ENCODE measurements at places on chromosomes 2 and 18.

- DNase-seq = no peak
These were observed 8.3 kb upstream of the IL1R2 start for GRCh38 chr2:101983486-101983885.

DNA sequence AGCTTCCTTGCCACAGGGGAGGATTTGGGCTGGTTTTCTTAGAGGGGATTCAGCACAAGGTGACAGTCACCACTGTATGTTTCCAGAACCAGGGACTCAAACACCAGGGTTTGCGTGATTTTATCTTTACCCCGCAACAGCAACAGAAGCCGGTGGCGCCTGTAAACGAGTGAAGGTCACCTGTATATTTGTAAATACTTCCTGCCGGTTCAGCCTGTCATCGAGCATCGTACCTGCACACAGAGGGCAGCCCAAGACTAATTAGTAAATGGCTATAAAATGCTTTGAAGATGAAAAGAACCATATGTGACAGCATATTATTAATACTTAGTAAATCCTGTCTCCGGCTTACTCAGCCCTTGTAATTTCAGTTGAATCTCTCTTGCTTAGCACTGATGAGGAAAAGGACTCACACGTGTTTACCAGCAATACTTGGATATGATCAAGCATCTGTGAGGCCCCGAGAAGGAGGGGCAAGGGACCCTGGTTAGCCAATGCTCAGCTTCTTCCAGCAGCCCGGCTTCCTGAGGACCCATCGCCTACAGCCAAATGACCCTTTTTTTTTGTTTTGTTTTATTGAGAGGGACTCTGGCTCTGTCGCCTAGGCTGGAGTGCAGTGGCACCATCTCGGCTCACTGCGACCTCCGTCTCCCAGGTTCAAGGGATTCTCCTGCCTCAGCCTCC is 51.3 kb upstream of the FOSL2 start:
- no peak for DNase-seq

DNA sequence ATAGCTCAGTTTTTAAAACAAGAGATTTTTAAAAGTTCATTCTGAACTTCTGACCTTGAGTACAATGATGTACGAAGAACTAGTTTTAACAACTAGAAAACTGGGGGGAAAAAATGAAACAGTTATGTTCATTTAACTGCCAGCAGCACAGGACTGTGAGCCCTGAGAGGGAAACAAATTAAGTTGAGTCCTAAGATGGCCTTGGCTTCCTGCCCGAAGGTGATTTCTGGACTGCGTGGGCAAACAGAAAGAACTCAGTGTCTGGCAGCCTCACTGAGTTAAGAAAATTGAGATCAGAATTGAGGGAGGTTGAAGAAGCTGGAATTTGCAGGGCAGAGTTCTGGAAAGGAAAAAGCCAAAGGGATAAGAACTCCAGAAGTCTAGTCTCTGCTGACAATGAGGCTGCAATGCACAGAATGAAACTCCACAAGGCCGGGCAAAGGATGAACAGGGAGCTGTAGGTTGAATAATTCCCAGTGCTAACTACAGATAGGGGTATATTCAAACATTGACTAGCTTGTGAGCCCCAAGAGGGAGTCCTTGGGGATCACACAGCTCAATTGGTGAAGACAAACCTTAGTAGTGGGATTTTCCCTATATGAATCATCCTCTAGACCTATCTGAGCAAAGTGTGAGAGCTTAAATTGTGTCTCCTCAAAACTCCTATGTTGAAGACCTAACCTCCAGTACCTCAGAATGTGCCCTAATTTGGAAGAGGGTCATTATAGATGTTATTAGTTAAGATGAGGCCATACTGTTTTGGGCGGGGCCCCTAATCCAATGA is 13.1 kb upstream of the CRACDL start:
- DNase-seq = no peak

DNA sequence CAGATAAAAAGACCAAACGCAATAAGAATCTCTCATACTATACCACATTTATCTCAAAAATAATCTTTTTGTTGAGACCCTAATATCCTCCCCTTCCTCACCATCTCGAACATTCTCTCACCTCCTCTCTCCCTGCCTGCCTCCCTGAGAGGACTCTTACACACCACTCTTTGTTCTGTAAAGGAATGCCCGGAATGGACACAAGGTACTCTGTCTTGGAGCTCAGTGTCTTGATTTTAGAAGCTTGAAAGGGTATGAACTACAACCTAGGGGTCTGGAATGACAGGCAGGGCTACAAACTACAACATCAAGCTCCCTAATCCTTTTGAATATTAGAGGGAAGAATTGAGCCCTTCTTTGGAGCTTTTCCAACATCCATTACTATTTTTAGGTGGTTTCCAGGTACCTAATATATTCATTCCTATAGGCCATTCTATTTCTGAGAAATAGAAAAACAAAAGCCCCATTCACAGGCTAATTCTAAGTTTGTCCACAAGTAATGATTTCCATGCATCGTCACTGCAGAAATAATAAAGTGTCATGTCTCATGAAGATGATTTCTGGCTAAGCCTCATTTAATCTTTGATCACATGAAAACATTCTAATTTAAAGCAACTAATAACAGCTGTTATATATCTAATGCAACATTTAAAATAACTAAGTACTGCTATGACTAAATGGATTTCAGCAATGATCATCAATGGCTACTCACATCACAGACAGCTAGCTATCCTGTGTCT is 60.6 kb downstream of the LRP2 start:
- no peak for DNase-seq

GRCh38 chr2:239274391-239275043 is 126.3 kb downstream of the HDAC4 start:
- DNase-seq = no peak

- DNase-seq = no peak
These were observed 12.3 kb upstream of the TTR start for GRCh38 chr18:31579375-31579774.

DNA sequence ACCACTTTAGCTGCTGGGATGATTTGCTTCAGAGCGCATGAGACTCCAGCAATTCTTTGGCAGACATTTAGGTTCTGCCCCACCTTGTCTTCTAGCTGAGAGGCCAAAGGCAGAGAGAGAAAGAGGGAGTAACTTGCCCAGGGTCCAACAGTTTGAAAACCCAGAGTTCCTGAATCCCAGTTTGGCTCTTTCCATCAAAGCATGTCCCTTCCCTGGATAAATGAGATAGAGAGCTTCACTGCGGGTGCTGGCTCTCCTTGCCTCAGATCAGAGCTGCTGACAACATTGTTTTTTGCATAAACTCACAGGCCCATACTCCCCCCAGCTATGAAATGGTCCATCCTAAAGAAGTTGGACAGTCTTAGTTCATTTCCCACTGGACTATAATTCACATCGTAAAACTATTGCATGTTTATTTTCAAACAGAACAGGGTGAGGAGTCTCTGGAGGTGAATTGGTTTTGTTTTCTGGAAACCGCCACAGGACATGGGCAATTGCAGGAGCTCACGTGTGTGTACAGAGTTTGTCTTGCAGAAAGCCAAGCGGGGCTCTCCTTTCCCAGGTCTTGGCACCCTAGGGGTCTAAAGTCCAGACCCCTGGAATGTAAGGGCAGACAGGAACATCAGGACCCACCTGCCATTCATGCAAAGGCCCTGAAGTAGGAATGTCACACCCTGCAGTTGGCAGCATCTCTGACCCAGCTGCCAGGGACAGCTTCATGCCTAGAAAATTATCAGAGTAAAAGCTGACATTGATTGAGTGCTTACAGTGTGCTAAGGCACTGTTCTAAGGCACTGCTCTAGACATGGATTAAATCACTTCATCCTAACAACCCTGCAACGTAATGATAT is 25.0 kb upstream of the SLC14A2 start:
- DNase-seq = no peak

DNA sequence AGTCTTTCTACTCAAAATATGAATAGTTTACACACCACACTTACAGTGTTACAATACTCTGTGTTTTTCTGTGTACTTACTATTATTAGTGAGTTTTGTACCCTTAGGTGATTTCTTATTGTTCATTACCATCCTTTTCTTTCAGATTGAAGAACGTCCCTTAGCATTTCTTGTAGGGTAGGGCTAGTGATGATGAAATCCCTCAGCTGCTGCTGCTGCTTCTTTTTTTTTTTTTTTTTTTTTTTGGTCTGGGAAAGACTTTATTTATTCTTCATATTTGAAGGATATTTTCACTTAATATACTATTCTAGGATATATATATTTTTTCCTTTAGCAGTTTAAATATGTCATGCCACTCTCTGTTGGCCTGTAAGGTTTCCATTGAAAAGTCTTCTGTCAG is 29.0 kb upstream of the SERPINB2 start:
- no peak for DNase-seq

Data from left renal pelvis (tissue), 4 donors.